T-helper 2 cell treated with Interferon-gamma antibody and Interleukin-4, amounts not matched to agents 5 μg/mL and 100 μg/mL, for 36 hours (primary cell): ENCODE measurements at places on chromosomes 7 and 10.

- no peak for DNase-seq
Observed at GRCh38 chr7:27248427-27248806, 5.8 kb downstream of the EVX1 start.

GRCh38 chr7:112080441-112080840 lies 125.8 kb downstream of the DOCK4 start:
- DNase-seq: no peak

- DNase-seq: no peak
Observed at GRCh38 chr7:99719996-99720769, 14.8 kb downstream of the CYP3A7 start.

GRCh38 chr10:129956876-129957673 lies 7.0 kb downstream of the EBF3 start:
- DNase-seq: no peak
